NCI-H1436 treated with DMSO at 0.1 percent for 48 hours (cell line): ENCODE measurements at places on chromosomes 2 and 18.

GRCh38 chr2:163667064-163667887, 68.5 kb downstream of the FIGN start:
- DNase-seq, result no peak

GRCh38 chr2:172712251-172712650, 23.4 kb upstream of the RAPGEF4 start:
- no peak for DNase-seq

- DNase-seq, result no peak
These were observed 218.1 kb downstream of the HNMT start for GRCh38 chr2:138182250-138182936.

- DNase-seq, result no peak
These were observed 647.5 kb upstream of the VRK2 start for GRCh38 chr2:57399057-57399456.

DNA sequence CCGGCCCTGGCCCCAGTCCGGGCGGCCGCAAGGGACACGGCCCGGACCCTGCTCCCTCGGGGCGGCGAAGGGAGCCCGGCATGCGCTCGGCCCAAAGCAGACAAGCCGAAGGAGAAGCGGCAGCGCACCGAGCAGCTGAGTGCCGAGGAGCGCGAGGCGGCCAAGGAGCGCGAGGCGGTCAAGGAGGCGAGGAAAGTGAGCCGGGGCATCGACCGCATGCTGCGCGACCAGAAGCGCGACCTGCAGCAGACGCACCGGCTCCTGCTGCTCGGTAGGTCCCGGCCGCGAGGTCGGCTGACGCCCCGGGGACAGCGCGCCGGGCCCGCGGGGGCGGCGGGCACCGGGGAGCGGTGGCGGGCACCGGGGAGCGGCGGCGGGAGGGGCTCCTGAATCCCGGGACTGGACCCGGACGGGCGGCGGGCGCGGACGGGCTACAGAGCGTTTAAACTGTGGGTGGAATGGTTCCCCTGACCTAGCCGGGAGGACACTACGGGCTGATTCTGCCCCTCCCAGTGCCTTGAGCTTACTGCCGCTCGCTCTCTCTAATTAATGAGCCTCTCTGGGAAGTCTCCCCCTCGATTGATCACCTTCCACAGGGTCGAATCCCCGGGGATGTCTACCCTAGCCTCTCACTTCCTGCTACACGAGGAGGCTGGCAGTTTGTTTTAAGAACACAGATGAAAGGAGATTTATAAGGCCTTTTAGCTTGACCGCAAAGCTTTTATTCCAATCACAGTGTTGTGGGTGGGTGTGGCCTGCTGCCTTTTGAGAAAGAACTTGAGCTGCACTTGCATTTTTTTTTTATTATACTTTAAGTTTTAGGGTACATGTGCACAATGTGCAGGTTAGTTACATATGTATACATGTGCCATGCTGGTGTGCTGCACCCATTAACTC, 853 bp downstream of the GNAL start:
- DNase-seq, result no peak
